A549 treated with GW870086 at 1 μM for 4 hours (cell line): ENCODE measurements at places on chromosomes 2 and 18. TPM values are rescaled to one million over a fixed set of nuclear protein-coding genes. Genes with fewer than 3 reads are reported as not detected.

CCDC141 gene
- not detected in 5 replicates for total RNA-seq

TNS1 gene
- total RNA-seq = 12.4 to 26.9 TPM (median 19.2 TPM) in 5 replicates

SLC4A3 gene
- total RNA-seq = 2.0 to 3.4 TPM (median 3.0 TPM) in 5 replicates

LIMS4 gene
- total RNA-seq = 0.46 to 1.3 TPM (median 0.74 TPM) in 5 replicates

C2orf66 gene
- 0.12 TPM in 1 of 5 replicates, not detected in the others for total RNA-seq

RIT2 gene
- total RNA-seq = not detected in 5 replicates
